ENCODE measurements at places on chromosomes 2 and 18.

GRCh38 chr18:34932363-34932762 is 108.8 kb upstream of the MAPRE2 start:
- DNase-seq: no peak

DNA sequence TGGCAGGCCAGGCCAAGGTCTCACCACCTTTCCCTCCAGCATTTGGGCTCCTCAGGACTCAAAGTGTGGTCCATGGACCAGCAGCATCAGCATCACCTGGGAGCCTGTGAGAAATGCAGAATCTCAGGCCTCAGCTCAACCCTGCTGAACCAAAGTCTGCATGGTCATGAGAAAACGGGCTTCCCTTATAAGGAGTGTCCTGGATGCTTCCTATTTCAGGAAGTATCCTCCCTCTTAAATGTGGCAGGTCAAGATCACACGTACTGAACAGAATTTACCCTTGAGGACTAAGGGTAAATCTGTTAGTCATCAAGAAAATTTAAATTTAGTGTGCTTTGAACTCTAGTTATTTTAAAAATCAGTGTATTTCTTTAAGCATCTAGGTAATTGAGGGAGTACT is 11.8 kb downstream of the CD8A start:
- DNase-seq: no peak

DNA sequence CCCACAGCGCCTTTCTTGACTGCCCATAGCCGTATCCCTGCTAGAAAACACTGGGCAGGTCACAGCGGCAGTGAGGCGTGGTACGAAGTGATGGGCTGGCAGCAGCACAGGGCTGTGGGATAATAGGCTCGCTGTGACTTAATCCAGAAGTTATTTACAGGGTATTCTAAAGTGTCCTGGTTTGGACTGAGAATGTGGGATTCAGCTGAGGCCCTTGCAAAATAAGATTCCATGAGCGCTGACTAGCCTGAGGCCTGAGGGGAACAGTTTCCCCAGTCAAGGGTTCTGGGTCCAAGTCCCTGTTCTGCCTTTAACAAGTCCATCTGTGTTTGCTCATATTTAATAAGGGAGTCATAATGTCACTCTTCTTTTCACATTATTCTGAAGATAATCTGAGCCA is 34.6 kb downstream of the SETBP1 start:
- no peak for DNase-seq

GRCh38 chr2:59184276-59185020 is 943.3 kb upstream of the FANCL start:
- no peak for DNase-seq

- no peak for DNase-seq
Observed at GRCh38 chr2:69168950-69169654, 156.1 kb downstream of the ANTXR1 start.

- DNase-seq: no peak
Observed at GRCh38 chr2:165743442-165743841, 50.6 kb downstream of the GALNT3 start.

- DNase-seq: no peak
Observed at GRCh38 chr18:8835521-8835953, 130.2 kb downstream of the MTCL1 start.

- no peak for DNase-seq
Observed at GRCh38 chr2:239509373-239510143, 108.7 kb upstream of the HDAC4 start.

GRCh38 chr18:3595369-3596273 is 145.6 kb downstream of the TGIF1 start:
- peak; percentile 50 for DNase-seq

DNA sequence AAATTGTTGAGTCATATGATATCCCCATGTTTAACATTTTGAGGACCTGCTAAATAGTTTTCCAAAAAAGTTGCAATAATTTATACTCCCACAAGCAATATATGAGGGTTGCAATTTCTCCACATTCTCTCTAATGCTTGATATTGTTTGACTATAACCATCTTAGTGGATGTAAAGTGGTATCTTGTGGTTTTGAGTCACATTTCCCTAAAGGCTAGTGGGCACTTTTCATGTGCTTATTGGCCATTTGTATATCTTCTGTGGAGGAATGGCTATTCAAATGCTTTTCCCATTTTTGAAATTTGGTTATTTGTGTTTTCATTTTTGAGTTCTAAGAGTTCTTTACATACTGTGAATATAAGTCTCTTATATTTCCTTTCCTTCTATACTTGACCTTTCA is 82.7 kb downstream of the SCG2 start:
- DNase-seq: no peak
